ENCODE measurements at places on chromosomes 16 and 17.
A peak's percentile ranks its signal among the peaks of the same experiment; 100 is the strongest.

DNA sequence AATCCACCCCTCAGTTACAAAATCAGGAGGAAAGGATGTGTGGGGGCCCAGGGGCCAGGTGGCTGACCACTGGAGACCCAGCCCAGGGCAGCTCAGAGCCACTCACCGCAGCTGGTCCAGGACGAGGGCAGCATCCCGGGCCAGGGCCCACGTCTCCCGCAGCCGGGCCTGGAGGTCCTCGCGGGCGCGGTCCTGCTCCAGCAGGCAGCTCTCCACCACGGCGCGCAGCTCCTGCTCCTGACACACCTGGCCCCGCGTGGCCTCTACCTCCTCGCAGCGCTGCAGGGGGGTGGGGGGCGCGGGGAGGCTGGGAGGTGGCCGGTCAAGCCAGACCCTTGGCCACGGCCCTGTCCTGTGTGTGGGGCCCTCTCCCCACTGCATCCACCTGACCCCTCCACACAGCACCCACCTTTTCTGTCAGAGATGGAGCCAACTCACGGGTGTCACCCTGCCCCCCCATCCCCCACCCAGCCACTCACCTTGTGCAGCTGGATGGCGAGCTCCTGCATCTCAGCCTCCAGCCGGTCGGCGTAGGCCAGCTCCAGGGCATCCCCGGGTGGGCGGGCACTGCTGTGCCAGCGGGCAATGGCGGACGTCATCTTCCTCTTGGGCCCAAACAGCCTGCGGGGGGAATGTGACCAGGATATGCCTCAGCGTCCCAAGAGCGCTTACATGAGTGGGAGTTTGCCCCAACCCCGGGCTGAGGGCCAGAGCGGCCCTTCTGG is 5.1 kb downstream of the NUDT16L1 start:
- no peak for DNase-seq

- DNase-seq, result no peak
These were observed 117.1 kb downstream of the ZNF423 start for GRCh38 chr16:49738832-49739231.

- DNase-seq, result no peak
These were observed 23.0 kb downstream of the RANBP10 start for GRCh38 chr16:67783353-67783725.

DNA sequence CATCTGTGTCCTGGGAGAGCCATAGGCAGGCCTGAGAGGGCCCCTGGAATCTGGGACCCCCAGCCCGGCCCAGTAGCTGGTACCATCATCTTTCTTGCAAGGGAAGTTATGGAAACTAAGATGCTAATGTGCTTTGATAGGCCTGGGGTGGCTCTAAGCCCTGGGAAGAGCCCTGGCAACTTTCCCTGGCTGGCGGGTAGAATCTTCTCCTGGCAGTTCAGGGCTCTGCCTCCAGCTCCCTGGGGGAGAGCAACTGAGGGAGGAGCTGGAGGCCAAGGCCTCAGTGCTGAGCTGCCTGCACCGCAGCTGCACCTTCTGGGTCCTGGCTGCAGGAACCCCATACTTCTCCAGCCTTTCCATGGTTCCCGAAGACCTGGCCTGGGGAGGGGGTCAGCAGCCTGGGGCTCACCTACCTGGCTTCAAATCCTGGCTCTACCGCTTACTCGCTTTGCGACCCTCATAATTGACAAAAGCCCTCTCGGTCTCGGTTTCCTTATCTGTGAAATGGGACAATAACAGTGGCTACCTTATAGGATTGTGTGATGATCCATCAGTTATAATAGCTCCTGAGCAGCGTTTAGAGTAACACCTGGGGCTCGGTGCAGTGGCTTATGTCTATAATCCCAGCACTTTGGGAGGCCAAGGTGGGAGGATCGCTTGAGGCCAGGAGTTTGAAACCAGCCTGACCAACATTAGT is 333.7 kb downstream of the SEC14L1 start:
- DNase-seq, result no peak

GRCh38 chr16:67562918-67563707 is 787 bp downstream of the CTCF start:
- peak; percentile 41 for DNase-seq

DNA sequence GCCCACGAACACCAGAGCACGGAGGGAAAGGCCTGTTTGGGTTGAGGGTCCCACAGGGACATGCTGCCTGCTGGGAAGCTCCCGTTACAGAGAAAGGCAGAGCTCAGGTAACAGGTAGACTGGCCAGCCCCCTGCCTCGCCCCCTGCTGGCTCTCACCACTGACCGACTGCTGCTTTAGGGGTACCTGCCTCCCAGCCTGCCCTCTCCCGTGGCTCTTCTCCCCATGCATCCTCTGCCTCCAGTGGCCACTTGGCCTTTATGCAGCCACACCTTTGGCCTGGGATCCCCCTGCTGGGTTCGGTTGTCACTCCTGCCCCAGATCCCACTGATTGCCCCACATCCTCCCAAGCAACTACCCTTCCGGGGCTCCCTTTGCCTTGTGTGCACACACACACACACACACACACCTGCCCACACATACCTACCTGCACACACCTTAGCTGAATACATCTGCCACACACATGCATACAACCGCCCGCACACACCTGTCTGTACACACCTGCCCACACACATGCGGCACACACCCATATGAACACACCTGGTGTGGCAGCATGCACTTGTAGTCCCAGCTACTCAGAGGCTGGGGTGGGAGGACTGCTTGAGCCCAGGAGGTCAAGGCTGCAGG is 7.1 kb downstream of the MCRIP1 start:
- DNase-seq, result no peak

DNA sequence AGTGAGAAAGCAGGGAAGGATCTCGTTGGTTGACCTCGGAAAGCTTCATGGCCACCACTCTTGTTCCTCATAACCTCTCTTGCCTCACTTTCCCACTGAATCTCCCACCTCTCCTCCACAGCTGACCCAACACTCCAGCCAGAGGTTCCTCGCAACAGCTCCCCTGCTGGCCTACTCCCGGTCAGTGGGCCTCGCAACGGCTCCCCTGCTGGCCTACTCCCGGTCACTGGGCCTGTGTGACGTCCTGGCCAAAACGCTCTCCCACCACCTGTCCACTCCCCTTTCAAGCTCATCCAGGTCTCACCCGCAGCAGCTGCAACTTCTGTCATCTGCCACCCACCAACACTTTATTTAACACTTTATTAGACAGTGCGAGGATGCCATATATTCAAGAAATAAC is 149.1 kb downstream of the VPS53 start:
- no peak for DNase-seq

GRCh38 chr16:1534021-1535020 is 855 bp downstream of the TMEM204 start:
- DNase-seq, result no peak

DNA sequence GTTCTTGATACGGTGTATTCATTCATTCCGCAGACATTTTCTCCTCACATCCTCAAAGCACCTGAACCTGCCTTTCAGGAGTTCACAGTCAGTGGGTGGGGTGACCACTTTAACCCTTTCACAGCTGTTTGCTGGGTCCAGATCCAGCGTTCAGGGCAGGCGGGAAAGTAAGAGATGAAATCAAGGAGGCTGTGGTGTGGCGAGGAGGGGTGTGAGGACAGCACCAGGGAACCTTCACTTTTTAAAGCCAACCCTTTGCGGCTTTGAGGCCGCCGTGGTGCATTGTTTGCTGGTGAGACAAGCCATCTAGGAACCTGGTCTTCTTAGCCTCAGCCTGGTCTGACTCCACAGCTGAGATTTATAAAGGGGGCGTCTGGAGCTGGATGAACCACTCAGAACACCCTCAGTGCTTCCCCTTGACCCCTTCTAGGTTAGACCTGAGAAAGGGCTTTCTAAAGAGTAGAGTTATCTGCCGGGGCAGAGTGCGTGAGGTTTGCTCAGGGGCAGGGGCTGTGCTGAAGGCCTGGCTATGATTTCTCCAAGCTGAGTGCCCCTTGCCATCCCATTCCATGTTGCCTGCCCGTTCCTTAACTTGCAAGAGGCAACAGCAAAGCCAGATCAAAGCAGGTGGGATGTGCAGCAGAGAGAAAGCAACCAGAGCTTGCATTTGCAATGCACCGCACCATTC is 933 bp downstream of the CCR7 start:
- DNase-seq, result no peak

DNA sequence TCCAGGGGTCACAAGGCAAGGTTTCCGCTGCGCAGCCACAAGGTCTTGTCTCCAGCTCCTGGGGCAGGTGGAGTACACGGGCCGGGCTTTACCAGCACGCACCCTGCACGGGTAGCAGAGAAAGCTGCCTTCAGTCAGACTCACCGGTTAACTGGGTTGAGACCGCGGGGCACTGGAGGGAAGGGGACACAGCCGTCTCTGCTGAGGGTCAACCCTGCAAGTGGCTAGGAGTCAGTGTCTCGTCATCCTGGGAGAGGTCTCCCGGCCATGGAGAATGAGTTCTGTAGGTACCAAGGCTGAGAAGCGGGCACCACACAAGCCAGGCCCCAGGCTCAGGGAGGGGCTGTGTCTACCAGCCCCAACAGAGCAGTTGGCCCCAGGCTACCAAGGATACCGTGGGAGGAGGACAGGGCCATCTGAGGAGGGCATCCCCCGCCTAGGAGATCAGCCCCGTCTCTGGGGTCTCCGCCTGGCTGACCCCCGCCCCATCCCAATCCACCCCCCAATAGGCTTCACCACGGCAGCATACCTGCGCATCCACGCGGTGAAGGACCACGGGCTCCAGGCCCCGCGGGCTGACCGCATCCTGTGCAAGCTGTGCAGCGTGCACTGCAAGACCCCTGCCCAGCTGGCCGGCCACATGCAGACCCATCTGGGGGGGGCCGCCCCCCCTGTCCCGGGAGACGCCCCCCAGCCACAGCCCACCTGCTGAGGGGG is 2.8 kb upstream of the PRRT2 start:
- DNase-seq, result no peak

DNA sequence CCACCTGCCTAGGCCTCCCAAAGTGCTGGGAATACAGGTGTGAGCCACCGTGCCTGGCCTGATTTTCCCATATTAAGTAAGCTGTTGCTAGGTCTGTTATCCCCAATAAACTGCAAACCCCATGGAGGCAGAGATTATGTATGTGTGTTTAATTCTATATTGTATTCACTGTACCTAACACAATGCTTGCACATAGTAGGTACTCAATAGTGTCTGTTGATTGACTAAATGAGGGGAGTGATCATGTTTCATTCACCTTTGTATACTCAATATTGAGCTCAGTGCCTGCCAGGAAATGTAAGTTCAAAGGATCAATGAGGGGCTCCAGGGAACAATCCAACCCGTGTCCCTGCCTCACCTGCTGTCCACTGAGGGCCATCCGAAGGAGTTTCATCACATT is 14.6 kb upstream of the GGA2 start:
- no peak for DNase-seq

- DNase-seq, result no peak
These were observed 49.4 kb upstream of the CDC42EP4 start for GRCh38 chr17:73360961-73361761.

DNA sequence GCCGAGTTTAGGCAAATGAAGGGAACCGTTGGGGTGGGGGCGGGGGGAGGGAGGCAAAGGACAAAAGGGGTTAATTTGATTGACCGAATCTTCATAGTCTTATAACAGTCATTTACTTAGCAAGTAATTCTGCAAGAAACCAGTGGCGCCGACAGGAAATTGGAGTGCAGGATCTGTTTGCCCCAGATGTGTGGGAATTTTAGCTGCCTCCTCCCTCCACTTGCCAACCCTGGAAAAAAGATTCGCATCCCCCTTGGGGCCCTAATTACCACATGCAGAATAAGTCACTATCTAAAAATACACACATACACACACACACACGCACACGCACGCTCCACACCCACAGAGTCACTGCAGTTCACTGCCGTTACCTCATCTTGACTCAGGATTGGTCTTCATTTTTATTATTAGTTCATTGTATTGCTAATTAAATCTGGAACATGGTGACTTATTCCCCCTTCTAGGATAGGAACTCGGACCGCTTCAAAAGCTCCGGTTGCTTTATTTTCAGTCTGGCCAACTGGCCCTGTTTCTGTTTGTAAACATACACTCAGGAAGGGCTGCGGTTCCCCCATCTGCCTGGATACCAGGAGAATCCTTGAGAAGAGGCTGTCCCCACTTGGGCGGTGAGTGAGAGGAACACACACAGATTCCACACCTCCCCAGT is 241.6 kb upstream of the SALL1 start:
- no peak for DNase-seq
